ENCODE measurements at places on chromosomes 1 and 21.

GRCh38 chr1:178310685-178311105 is 186.1 kb downstream of the CLEC20A start:
- no peak for DNase-seq

DNA sequence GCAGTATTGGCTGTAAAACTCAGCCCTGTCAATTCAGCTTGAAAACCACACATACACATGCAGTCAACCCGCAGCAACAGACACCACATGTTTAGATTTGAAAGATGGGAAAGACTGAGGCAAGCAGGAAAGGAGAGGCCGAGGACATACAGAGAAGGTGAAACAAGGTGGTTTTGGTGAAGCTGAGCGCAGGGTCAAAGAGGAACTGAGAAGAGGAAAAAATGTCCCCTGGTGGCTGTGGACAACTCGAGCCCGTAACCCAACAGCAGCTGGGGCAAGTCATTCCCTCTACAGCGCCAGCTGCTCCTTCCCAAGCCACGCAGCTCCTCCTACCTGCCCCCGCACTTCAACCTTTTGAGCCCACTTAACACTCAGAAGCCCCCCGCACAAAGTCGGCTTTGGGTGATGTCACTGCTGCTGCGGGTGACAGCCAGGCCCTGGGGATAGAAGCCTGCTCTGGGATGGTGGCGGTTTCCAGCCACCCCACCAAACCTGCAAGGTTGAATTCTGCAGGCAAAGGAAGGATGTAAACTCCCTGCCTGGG is 63.0 kb downstream of the KCNN3 start:
- DNase-seq, result peak; percentile 36

GRCh38 chr1:18114726-18115410 is 7.3 kb downstream of the IGSF21 start:
- DNase-seq, result no peak

- DNase-seq, result no peak
Observed at GRCh38 chr1:85569737-85570404, 10.7 kb upstream of the CCN1 start.

DNA sequence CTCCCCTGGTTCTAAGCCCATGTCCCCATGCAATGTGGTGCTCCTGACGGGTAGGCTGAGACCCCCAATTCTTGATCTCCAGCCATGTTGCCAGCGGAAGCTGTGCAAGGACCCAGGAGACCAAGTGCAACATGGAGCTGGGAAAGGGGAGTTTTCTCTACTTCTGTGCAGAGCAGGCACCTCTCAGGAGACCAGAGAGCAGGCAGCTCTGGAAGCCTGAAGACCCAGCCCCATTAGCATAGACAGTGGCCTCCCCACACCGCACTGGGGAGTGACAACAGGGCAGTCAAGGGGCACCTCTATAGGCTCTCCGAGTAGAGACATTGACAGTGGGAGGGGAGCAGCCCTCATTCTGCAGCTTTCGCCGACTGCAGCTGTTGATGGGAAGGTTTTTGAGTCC is 410.2 kb downstream of the MATN1 start:
- DNase-seq, result no peak

GRCh38 chr1:39508857-39509305 is 17.4 kb downstream of the BMP8A start:
- no peak for DNase-seq

DNA sequence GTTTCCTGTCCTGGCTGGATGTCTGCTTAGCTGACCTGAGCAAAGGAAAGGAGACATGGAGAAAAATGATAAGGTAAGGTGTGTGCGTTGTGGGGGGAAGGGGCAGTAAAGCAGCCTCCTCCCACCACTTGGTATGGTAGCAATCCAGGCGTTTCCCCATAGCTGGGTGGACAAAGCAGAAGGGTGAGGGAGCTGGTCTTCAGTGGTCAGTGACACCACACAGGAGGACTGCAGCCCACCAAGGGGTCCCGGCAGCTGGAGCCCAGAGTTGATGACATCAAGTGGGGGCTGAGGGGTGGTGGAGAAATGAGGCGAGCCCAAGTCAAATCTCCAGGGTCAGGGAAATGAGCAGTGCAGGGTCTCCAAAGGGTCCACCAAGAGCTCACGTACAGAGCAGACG is 69.3 kb upstream of the LRRN2 start:
- no peak for DNase-seq

- no peak for DNase-seq
Observed at GRCh38 chr1:34796990-34797389, 4.2 kb downstream of the GJA4 start.

- DNase-seq, result no peak
Observed at GRCh38 chr1:54882519-54882918, 4.5 kb downstream of the DHCR24 start.

DNA sequence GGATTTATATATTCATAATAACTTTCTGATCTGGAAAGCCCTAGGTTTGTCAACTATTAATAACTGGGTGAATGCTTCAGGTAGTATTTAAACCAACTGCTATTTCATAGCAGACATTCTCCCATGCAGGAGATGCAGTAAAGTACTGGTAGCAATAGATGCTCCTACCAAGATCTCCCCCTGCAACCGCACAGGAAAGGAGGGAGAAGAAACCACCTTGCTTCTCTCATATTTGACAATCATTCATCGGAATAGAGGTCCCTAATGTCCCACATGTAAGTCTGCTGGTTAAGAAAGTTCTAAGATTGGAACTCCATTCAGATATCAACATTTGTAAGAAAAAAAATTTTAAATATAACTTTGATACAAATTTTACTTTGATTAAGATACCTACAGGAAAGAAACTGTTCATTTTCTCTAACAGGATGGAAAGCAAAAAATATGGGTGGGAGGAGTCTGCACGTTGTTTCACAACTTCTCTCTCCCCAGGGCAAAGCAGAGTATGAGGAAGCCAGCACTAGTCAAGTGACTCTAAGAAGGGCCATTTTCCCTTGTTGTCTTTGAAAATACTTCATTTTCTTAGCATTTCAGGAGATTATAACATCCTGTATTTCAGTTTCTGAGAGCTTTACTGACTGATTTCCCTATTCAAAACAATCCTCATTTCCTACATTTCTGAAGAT is at the start of gene PYHIN1:
Gene PYHIN1 (plus strand): TSS at position 498 of the 683 bp plus-strand sequence. CDS start 5,359 bp downstream, outside the sequence.
- DNase-seq, result no peak

Data from NCI-H524 (cell line).